SK-N-MC (cell line): ENCODE measurements at places on chromosomes 7 and 10.

GRCh38 chr10:69655124-69655867 lies 25.2 kb downstream of the FAM241B start:
- no peak for DNase-seq

GRCh38 chr10:1369665-1370064 lies 313.5 kb downstream of the WDR37 start:
- no peak for DNase-seq

GRCh38 chr10:28837613-28838390 lies 160.5 kb downstream of the BAMBI start:
- no peak for DNase-seq

- no peak for DNase-seq
Observed at GRCh38 chr7:41777894-41778596, 75.2 kb upstream of the INHBA start.

GRCh38 chr7:105353752-105354328 lies 34.9 kb downstream of the SRPK2 start:
- no peak for DNase-seq

DNA sequence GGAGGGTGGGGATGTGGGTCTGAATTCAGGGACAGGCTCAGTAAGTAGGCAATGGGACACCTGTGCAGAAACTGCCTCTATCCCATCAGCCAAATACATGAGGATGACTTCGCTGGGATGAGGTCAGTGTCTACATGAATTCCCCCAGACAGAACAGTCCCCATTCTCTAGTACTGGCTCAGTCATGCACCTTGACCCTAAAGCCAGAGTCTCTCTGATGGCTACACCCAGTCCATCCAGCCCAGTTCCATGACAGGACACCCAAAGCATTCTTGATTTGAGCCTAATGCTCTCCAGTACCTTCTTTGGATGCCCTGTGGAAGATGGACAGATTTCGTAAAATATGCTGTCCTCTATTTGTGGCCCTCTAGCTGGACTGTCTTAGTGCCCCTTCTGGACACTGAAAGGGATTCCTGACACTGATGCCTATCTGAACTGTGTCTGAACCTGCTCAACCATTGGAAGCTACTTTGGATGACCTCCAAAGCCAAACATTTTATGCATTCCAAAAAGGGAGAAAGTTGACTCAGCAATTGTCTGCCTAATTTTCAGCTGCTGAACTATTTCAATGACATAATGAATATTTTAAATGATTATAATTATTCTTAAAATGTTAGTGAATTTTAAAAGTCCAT lies 14.6 kb downstream of the SFRP4 start:
- DNase-seq: no peak
